ENCODE measurements at places on chromosomes 13 and 19.

GRCh38 chr19:10389863-10390262 lies 9.5 kb upstream of the TYK2 start:
- DNase-seq, result no peak

- DNase-seq, result no peak
Observed at GRCh38 chr13:18212873-18213272, 968.8 kb downstream of the TUBA3C start.

- DNase-seq, result no peak
Observed at GRCh38 chr13:108921238-108921637, 291.8 kb downstream of the MYO16 start.

GRCh38 chr13:70812481-70812880 lies 704.2 kb upstream of the KLHL1 start:
- DNase-seq, result no peak

GRCh38 chr19:47848823-47849473 lies 10.1 kb upstream of the TPRX2 start:
- no peak for DNase-seq

- no peak for DNase-seq
Observed at GRCh38 chr13:42094516-42095040, 46.1 kb downstream of the DGKH start.

- DNase-seq, result no peak
Observed at GRCh38 chr13:111216166-111216960, 101.3 kb downstream of the ARHGEF7 start.

DNA sequence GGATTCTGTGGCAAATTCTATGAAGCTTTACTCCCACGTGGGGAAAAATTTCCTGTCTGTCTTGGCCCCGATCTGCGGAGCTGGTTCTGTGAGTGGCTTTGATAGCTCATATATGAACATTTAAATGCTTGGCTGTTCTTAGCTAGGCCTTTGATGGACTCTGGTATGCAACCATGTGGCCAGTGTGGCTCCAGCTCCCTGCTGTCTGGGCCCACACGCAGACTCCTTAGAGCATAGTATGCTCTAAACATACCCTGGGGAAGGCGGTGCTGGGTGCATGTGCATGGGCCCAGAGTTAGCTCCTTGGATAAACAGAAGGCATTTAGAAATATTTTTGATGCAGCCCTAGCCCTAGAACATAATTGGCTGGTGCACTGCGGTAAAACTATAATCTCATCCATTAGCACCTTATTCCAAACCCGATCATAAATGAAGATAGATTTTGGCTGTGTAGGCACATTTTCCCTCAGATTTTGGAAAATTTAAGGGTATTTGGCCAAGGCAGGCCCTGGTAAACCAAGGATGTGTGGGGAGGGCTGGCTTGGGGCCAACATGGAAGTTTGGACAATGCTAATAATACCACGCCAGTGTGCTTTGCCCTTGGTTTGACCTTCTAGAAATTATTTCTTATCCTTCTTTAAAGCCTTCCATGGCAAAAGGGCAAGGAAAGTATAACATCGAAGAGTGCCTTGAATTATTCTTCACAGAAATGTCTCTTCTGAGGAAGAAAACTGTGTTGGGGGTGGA lies 153.5 kb downstream of the LMO7 start:
- no peak for DNase-seq

DNA sequence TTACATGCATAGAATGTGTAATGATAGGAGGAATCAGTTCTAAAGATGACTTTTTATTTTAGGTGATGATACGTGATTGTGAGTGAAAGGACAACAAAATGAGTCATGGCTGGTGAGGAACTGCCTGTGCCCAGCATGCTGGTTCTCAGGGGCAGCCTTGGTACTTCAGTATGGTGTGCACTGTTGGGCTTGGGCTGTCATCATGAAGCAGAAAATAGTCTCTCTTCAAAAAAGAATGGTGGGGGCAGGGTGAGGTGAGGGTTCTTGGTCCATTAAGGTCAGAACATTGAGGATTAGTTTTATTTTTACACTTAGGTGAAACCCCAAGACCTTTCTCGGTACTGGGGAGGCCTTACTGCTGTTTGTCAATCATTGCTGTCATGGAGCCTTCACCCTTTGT lies 309.5 kb downstream of the MTUS2 start:
- no peak for DNase-seq

- DNase-seq, result no peak
Observed at GRCh38 chr19:4539693-4540581, at the start of gene LRG1. Gene LRG1 (minus strand): TSS chr19:4540036. CDS start chr19:4540013, 23 bp downstream.

- no peak for DNase-seq
Observed at GRCh38 chr19:50024719-50025021, 502 bp downstream of the VRK3 start.

GRCh38 chr19:31512181-31512970 lies 163.1 kb upstream of the TSHZ3 start:
- DNase-seq, result no peak

DNA sequence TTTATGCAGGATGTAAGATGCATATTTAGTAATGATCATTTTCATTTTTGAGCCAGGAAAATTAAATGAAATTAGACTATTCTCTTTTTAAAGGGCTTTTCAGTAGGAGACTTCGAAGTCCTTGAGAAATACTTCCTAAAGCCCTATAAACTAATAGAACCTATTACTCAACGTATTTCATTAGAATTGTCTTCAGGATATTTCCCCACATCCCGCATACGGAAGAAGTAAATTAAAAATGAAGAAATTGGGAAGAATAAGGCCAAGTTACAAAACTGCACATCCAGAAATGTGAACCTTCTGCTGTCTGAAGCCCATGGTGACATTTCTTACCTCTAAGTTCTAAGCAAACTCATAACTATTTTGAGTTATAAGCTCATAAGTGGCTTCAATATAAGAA lies 66.5 kb downstream of the RXFP2 start:
- DNase-seq, result no peak

DNA sequence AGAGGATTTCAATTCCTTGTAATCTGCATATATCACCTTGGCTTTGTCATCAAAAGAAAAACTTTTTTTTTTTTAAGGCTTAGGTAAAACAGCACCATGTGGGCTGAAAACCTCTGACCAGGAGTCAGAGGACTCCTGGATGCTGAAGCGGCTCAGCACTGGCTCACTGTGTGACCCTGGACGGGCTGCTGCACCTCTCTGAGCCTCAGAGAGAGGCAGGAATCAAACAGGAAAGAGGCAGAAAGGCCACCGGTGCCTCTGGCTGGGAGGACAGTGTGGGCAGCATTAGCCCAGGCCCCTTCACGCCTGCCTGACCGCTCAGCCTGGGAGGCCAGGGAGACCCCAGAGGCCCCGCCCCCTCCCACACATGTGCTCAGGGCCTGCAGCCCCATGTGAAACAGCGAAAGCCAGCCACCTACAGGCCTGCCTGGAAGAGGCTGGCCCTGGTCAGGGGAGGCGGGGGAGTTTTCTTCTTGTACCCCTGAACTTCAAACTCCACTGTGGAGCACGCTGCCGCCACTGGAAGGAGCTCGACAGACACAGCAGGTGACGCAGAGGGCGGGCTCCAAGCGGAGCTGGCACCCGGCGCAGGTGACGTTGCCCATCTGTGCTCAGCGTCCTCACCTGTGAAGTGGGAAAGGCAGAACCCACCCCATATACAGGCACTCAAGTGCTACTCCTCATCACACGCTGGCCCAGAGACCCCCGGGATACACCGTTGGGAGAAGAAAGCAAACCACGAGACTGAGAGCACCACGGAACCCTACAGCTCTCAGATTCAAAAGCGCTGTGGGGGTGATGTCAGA lies 39.7 kb downstream of the MLLT1 start:
- no peak for DNase-seq

DNA sequence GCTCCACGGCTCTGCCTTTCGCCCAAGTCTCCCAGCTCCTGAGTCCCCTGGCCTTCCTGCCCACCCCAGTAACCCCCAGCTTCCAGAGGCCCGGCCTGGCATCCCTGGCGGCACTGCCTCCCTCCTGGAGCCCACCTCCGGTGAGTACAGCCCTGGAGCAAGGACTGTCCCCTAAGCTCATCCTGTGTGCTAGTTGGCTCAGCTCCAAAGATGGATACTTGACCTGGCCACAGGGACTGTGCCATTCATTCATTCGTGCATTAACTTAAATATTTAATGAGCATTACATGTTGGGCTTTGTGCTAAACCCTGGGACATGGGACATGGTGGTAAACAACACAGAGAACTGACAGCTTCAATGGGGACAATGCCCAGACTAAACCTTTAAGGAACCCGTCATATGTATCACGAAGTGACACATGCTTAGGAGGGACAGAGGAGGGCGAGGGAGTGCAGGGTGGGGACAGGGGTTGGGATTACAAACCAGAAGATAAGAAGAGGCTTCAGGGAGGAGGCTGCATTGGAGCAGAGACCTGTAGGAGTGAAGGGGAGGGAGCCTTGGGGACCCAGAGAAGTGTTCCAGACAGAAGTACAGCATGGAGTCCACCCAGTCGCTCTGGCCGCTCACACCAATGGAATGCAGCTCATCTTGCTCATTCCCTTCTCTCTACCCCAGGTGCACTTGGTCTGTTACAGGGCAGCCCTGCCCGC lies 6.9 kb upstream of the OVOL3 start:
- no peak for DNase-seq

GRCh38 chr19:39845584-39845932 lies 621 bp downstream of the FBL start:
- no peak for DNase-seq
